Stimulated activated CD8-positive, alpha-beta memory T cell treated with anti-CD3 and anti-CD28 coated beads, Interleukin-7, amount 100 ng/mL, for 48 hours (primary cell): ENCODE measurements at places on chromosomes 1 and 21.

- DNase-seq, result no peak
Measured at GRCh38 chr1:211638246-211638645, 37.2 kb downstream of the NEK2 start.

DNA sequence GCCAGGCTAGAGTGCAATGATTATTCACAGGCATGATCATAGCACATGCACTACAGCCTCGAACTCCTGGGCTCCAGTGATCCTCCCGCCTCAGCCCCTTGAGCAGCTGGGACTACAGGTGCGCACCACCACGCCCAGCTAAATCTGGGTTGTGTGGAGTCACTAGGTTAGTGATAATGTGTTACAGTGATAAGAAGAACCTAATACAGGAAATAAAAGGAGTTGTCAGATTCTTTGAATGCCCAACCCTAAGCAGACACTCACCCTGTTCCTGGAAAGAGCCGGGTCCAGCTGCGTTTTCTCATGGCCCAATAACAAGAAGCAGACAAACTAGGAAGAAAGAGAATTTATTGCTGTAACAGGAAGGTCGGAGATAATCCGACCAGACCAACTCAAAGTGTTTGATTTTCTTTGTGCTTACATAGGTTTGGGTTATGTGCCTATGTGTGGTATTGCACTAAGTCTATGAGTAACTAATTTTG lies 8.8 kb downstream of the IFNGR2 start:
- no peak for DNase-seq

- no peak for DNase-seq
Measured at GRCh38 chr1:19512545-19512944, 27.2 kb upstream of the CAPZB start.

DNA sequence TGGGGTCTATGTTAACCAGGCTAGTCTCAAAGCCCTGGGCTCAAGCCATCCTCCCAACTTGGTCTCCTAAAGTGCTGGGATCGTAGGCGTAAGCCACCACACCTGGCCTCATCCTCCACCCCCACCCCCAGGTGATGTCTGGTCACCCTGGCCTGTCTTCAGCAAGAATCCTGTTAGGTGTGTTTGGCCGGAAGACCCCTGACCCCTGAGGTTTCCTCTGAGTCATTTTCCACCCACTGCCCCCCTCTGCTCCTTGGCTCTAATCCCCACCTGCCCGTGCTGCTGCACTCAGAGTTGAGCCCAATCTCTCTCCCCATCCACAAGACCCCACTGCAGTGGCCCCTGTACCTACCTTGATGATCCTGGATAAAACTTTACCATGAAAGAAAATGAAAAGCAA lies 25.2 kb downstream of the SLC66A1 start:
- no peak for DNase-seq

GRCh38 chr1:245232931-245233330 lies 78.1 kb downstream of the KIF26B start:
- DNase-seq, result no peak

- no peak for DNase-seq
Measured at GRCh38 chr1:226948996-226949395, 8.9 kb downstream of the COQ8A start.

DNA sequence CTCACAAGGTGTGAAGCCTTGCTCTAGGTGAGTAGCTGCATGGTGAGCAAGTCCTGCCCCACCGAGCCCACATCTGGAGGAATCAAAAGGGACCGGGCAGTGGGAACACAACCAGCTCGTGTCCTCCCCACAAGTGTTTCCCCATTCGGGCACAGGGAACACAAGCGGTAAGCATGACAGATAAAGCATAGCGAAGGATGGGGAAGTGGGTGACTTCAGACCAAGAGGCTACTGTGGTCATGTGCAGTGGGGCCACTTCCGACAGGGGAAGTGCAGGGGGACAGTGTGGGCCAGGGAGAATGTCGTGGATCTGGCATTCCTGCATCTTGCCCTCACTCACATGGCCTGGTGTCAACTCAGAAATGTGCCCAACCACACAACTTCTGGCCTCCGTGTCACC lies 306.2 kb downstream of the FAM72C start:
- no peak for DNase-seq

GRCh38 chr1:90919900-90920299 lies 101.9 kb downstream of the ZNF644 start:
- DNase-seq, result no peak

- DNase-seq, result no peak
Measured at GRCh38 chr21:32329776-32330175, 31.1 kb downstream of the MRAP start.

GRCh38 chr1:25971066-25971810 lies 26.6 kb downstream of the PAFAH2 start:
- no peak for DNase-seq

DNA sequence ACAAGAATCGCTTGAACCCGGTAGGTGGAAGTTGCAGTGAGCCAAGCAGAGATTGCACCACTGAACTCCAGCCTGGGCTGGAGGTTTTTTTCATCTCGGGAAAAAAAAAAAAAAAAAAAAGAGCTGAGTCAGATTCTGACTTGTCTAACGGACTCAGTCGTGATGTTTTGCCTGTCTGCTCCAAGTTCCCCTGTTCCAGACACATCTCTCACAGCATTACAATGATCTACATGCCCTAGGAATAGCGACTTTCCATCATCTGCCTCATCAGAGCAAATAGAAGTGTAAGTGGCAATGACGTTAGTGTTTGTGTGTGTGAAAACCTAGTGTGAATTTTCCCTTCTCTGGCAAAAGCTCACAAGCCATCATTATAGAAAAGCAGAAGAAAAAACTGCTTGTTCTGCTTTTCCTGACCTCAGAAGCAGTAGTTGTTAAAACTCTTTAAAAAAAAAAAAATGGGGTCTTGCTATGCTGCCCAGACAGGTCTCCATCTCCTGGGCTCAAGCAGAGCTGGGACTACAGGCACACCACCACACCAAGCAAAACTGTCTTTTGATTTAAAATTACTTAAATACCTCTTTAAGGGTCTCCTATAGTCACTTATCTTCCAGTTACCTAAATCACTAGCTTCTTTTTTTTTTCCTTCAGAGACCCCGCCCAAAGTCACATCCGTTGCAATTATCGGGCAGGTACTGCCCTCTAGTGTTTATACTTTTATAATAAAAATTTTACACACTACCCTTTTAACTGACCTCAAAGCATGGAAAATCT lies 37.3 kb downstream of the PLEKHO1 start:
- no peak for DNase-seq

GRCh38 chr1:95257758-95258157 lies 23.7 kb downstream of the RWDD3 start:
- DNase-seq, result no peak

- no peak for DNase-seq
Measured at GRCh38 chr1:9910076-9910422, at the start of gene CTNNBIP1. Gene CTNNBIP1 (minus strand): TSS chr1:9910269. CDS start chr1:9872064, 38,205 bp downstream.

- no peak for DNase-seq
Measured at GRCh38 chr1:29083317-29084195, 40.1 kb downstream of the TMEM200B start.

GRCh38 chr21:18041012-18041411 lies 203.6 kb upstream of the CHODL start:
- no peak for DNase-seq

- DNase-seq, result no peak
Measured at GRCh38 chr1:73326663-73327062, 871.3 kb downstream of the LRRIQ3 start.

GRCh38 chr1:178625695-178626094 lies 99.3 kb upstream of the RALGPS2 start:
- DNase-seq, result no peak

DNA sequence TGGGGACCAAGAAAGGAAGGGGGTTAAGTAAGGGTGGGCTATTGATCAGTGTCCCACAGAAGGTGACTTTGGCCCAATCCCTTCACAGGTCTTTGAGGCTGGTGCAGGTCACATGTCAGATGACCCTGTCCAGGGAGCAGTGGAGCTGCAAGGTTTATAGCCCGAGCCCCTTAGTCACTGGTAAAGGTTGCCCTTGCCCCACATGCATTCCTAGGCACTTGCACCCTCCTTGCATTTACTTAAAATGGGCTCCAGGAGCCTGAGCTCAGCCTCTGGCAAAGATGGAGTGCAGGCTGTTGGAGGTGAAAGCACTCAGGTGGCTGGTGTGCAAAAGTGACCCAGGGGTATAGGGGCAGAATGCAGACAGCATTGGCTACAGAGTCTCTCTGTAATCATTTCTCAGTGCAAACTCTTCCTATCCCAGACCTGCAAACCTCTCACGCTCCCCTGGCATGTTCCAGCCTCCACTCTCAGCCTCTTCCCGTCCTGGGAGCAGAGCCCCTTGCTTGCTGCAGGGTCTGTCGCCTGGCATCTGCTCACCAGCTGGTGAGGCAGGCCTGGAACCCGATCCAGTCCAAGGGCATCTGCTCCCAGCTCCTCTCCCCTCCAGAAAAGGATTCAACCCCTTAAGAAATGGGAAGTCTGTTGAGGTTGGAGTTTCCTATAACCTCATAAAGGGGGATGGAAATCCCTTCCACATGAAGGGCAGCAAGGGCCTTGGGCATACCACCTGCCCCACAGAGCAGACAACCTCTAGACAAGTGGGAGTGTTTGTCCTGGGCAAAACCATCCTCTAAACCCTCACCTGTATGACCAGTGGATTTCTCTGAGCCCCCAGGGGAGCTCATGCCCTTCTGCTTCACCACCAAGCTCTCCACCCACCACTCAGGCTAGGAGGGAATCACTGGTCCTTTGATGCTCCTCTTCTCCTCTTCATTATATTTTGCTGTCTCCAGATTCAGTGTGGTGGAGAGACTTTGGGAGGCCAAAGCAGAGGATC lies 23.1 kb upstream of the PTPRF start:
- DNase-seq, result no peak

GRCh38 chr1:53655931-53656746 lies 82.8 kb downstream of the GLIS1 start:
- no peak for DNase-seq
